Heart right ventricle (tissue), 16 donors: ENCODE measurements at places on chromosomes 5 and 9. TPM values are rescaled to one million over a fixed set of nuclear protein-coding genes. Genes with fewer than 3 reads are reported as not detected.

The PSIP1 gene
- polyA plus RNA-seq: 26.2 TPM

The DND1 gene
- polyA plus RNA-seq: 0.81 TPM

The SPOCK1 gene
- polyA plus RNA-seq: 23.6 TPM

The NUTM2G gene
- not detected for polyA plus RNA-seq

The ARRDC3 gene
- polyA plus RNA-seq: 4.8 TPM

- no peak for DNase-seq
These were observed 151.6 kb upstream of the MEF2C start for GRCh38 chr5:89034588-89034987.

- DNase-seq: no peak
These were observed 119.9 kb downstream of the CEMIP2 start for GRCh38 chr9:71648453-71648852.
